ENCODE measurements at places on chromosomes 4 and X.

DNA sequence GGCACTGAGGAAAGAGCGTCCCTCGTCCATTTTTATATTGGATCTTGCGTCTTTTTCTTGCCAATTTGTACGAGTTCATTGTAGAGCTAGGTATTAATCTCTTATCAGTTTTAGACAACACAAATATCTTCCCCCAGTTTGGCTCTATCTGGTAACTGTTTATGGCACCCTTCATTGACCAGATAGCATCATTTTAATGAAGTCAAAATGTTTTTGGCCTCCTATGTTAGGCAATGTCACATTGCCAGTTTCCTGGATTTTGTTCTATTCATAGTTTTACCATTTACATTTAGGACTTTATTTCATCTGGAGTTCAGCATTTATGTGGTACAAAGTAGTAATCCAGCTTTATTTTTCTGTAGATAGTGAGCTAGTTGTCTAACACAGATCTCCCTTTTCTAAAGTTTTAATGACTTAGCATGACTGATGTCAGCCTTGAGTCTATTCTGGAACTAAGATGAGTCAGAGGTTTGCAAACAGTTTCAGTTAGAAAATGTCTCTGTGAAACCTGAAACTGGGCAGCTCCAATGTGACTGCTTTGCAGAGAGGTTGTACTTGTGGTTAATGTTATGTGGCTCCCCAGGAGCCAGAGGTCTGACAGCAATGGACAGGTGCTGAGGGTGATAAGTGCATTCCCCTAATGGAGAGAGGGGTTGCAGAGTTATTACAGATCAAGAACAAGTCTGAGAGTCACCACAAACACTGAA lies 5.3 kb upstream of the STBD1 start:
- no peak for DNase-seq

GRCh38 chr4:25904748-25905082 lies 9.3 kb upstream of the SMIM20 start:
- DNase-seq = no peak

DNA sequence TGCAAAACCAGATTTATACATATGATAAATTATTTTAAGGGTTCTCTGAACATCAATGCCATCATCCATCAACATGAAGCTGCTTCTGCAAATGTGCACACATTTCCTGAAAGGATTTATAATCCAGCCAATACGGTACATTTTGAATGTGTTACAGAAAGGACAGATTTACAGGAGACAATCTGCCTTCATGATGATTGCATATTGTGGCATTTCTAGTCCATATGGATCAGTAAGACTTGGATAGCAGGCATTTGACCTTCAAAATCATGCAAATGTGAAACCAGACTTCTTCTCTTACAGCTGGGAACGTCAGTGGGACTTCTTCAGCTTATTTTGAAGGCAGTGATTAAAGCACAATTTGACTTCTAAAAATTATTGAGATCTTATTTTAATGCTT lies 217.3 kb upstream of the GK2 start:
- DNase-seq = no peak

DNA sequence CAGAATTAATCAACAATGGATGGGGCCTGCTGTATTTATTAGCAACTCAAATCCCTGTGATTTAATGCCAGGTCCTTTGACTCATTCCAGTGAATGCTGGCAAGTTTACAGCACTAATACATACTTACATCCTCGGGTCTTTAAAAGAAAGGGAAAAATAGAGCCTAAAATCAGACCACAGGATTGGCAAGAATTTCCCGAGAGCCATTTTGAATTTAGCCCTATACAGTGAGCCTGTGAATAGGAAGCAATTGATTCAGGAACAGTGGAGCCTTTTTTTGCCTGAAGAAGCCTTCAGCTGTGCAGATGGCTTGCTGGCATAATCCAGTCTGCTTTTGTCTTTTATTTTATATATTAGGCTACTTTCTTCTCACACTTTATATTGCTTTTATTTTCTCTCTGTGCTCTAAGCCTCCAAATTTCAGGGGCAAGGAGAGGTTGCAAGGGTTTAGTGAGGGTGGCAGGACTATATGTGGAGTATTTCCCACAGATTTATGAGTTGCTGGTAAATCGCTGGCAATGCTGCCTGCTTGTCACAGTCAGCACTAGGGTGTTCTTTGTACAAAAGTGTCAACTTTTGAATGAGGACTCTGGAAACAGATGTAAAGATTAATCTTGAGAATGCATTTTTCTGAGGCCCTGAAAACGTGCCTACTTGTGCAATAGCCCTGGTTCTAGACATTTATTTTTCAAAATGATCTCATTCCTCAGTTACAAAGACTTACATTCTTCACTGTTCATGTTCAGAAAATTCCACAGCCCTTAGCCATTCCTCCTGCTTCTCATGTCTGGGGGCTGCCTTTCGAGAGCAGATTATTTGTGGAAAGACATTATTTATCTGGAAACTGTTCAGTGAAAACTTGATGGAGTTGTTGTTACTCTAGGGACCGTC lies 303.5 kb downstream of the SPRY1 start:
- DNase-seq = no peak
